ENCODE measurements at places on chromosomes 2 and 18.

DNA sequence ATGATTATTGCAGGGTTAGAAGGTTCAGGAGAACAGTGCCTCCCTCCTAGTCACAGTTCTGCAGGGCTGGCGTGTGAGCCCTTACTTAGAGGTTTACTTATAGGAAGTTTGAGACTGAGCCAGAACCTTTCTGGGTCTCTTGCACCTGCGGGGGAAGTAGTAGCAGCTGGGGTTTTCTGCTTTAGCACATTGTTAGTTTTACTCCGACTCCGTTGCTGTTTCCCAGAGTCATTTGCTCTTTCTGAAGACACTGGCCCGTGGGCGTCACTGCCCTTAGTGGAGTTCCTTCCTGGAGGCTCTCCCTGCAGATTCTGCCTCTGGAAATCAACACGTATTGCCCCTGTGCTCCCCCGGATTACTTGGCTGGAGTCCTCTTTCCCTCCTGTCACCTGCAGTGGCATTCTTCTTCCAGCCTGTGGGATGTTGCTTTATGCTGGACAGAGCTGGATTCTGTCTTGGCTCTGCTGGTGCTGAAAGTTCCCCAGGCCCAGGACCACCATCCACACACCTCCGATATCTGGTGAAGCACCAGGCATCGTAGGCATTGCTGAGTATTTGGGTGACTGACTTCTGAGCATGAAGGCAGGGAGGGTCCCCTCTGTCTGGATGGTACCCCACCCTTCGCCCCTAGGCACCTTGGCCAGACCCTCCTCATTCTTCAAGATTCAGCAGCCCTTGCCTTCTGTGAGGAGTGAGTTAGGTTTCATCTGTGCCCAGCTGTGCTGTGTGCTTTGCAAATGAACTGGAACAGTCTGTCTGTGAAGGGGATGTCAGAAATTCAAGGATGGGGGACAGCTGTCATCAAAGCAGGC is 51.7 kb downstream of the AGAP1 start:
- no peak for DNase-seq

- DNase-seq = no peak
These were observed 136.0 kb upstream of the FAM98A start for GRCh38 chr2:33735096-33735495.

DNA sequence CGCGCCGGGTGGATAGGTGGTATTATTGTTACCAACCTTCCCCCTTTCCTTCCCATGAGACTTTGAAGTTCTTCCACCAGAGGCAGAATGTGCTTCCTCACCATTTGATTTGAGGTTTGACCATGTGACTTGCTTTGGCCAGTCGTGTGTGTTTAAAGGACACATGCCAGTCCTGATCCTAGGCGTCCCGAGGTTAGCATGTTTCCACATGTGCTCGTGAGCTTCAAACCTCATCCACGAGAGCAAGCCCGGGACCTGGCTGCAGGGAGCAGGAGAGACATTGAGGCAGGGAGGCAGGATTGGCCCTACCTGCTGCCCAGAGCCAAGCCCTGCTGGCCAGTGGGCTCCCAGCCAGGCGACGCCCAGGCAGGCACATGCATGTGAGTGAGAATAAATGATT is 27.4 kb upstream of the EDAR start:
- DNase-seq = no peak

GRCh38 chr2:168246483-168247340 is 683 bp downstream of the STK39 start:
- peak; percentile 50 for DNase-seq

GRCh38 chr2:176137906-176138305 is 8.4 kb downstream of the HOXD8 start:
- DNase-seq = no peak

GRCh38 chr18:78561757-78562510 is 417.7 kb upstream of the SALL3 start:
- no peak for DNase-seq

- DNase-seq = no peak
These were observed 507.4 kb upstream of the PKDCC start for GRCh38 chr2:41540272-41540998.

DNA sequence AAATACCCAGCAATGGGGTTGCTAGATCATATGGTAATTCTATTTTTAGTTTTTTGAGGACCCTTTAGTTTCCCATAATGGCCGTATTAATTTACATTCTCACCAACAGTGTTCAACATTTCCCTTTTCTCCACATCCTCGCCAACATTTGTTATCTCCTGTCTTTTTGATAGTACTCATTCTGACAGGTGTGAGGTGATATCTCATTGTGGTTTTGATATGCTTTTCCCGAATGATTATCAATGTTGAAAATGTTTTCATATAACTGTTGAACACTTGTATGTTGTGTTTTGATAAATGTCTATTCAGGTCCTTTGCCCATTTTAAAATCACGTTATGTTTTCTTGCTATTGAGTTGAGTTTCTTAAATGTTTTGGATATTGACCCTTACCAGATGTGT is 5.8 kb upstream of the RIF1 start:
- no peak for DNase-seq

DNA sequence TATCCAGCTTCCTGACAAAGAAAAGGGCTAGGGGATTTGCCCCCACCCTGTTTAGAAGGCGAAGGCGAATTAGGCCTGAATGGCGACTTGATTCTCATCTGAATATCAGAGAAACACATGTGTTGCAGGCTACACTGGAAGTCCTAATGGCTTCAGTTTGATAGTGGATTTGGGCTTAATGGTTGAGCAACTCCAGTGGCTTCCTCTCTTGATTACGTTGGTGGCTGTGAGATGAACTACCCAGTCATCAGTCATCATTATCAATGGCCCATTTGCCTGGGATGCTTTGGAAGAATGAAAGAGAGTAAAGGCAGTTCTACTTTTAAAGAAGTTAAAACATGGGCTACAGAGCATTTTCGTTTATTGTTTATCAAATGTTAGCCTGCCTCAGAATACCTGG is 60.9 kb upstream of the IL1R1 start:
- DNase-seq = no peak

GRCh38 chr2:47455411-47455810 is 52.5 kb downstream of the MSH2 start:
- DNase-seq = no peak

DNA sequence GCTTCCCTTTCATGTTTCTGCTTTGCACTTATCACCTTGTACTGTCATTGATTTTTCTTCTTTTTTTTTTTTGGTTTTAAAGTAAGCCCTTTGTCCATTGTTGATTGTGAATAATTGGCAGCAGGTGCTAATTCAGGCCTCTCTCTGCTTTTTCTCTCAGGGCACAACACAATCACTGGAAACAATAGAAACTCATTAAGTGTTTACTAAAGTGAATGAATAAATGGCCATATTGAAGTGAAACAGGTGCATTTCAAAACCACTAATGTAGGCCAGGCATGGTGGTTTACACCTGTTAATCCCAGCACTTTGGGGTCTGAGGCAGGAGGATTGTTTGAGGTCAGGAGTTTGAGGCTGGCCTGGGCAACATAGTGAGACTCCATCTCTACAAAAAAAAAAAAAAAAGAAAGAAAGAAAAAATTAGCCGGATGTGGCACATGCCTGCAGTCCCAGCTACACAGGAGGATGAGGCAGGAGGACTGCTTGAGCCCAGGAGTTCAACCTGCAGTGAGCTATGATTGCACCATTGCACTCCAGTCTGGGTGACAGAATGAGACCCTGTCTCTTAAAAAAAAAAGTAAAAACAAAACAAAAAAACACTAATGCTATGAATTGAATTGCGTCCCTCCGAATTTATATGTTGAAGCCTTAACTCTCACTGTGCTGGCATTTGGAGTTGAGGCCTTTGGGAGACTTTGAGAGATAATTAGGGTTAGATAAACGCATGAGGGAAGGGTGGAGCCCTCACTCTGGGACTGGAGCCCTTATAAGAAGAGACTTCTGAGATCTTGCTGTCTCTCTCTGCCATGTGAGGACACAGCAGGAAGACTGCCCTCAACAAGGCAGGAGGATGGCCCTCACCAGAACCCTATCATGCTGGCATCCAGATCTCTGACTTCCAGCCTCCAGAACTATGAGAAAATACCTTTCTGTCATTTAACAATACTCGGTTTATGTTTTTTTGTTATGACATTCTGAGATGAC is 19.9 kb downstream of the SLC38A11 start:
- no peak for DNase-seq

DNA sequence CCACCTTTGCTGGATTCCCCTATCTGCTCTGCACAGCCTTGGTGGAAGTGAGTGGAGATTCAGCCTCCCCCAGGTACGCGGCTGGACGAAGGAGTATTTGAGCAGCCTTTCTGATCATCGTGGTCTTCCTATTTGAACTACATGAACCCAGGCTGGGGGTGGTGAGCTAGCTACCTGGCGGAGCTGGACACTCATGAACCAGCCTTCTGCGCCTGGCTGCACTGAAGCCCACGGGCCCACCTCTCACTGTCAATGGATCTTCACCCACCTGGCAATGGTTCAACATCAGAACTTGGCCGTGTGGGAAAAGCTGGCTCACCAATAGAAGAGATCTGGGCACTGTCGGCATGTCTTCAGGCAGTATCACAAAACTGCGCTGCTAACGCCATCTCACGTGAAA is 35.4 kb downstream of the ANKMY1 start:
- DNase-seq = no peak

GRCh38 chr18:51077217-51077616 is 47.2 kb downstream of the SMAD4 start:
- no peak for DNase-seq

DNA sequence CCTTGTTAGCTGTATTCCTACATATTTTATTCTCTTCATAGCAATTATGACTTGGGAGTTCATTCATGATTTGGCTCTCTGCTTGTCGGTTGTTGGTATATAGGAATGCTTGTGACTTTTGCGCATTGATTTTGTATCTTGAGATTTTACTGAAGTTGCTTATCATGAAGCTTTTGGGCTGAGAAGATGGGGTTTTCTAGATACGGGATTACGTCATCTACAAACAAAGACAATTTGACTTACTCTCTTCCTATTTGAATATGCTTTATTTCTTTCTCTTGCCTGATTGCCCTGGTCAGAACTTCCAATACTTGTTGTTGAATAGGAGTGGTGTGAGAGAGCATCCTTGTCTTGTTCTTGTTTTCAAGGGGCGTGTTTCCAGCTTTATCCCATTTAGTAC is 569.8 kb upstream of the NRXN1 start:
- no peak for DNase-seq

- DNase-seq = no peak
These were observed 9.1 kb downstream of the LCLAT1 start for GRCh38 chr2:30456106-30456505.

- no peak for DNase-seq
These were observed 62.3 kb upstream of the C2orf15 start for GRCh38 chr2:99079226-99079625.

- DNase-seq = no peak
These were observed 1284.1 kb upstream of the GYPC start for GRCh38 chr2:125371867-125372266.

DNA sequence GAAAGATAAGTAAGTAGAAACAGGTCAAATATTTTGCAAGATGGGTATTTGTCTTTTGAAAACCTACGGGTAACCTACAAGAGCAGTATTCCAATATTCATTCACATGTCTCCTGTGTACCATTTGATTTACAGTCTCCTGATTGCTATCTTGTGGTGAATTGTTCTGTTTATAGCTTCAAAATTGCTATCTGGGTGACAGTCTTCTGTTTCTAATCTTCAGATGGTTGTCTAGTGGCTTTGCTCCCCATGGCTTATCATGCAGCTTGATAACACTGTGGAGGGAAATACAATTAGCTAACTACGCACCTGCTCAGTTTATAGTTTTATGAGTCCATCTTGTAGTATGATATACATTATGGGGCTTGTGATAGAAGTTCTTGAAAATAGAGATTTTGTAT is 816.8 kb downstream of the CPS1 start:
- DNase-seq = no peak

- no peak for DNase-seq
These were observed 60.2 kb downstream of the PDE1A start for GRCh38 chr2:182366628-182367027.

DNA sequence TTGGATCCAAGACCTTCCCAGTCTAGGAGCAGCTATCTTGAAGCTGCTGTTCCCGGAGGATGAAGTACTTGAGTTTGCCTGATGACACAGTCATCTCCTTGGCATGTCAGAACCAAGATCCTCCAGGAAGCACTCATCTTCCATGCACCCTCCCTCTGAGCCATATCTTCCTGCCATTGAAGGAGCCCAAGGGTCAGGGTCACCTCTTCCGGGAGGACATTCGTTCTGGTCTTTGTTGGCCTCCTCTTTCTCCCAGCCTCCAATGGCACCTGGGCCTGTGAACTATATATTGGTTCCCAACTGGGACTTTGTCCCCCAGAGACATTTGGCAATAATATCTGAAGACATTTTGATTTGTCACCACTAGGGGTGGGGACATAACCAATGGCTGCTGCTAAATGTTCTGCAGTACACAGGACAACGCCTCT is 4.2 kb upstream of the MYO7B start:
- DNase-seq = no peak

- no peak for DNase-seq
These were observed 425 bp upstream of the SALL3 start for GRCh38 chr18:78979056-78979729.

- no peak for DNase-seq
These were observed 10.2 kb downstream of the USP37 start for GRCh38 chr2:218557941-218558340.

DNA sequence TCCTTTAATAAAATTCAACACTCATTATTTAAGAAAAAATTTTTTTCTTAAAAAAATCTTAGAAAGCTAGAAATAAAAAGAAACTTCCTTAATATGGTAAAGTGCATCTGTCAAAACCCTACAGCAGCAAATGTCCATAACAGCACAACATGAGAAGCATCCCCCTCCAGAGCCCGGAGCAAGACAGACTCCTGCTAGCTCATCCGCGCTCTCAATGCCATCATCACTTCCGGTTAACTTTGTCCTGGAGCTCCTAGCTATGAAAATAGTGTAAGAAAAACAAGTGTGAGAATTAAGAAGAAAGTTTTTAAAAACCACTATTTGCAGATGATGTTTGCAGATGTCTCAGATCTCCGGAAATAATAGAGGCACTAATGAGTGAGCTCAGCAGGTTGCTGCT is 103.1 kb downstream of the TEX51 start:
- DNase-seq = no peak

GRCh38 chr2:234661175-234661574 is 164.3 kb upstream of the ARL4C start:
- no peak for DNase-seq

All from stimulated activated CD4-positive, alpha-beta T cell treated with anti-CD3 and anti-CD28 coated beads, Interleukin-15, amount 100 ng/mL, for 1 hour (primary cell).